Activated T-helper 9 cell treated with anti-CD3 and anti-CD28 coated beads, Interleukin-2, amount 50 U/mL, for 16 hours (primary cell): ENCODE measurements at places on chromosomes 6 and 20.

DNA sequence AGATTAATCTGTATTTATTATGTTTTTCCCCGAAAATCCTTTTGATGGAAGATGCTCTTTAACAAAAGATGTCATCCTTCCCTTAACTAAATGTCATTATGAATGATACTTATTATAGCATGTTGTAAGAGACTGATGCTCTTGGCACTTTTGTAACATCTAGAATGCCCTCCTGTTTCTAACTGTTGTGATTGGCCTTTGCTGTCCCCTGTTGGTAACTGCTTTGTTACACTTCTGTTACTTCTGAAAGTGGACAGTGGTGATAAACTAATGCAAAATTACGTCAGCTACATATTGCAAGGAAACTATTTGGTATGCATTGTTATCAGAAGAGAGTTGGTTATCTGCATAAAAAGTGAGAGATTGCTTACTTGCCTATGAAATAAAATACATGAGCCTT, 5.8 kb downstream of the TTK start:
- no peak for DNase-seq

- DNase-seq: peak; percentile 34
Measured at GRCh38 chr6:52063584-52064344, 23.6 kb downstream of the PKHD1 start.

GRCh38 chr6:39449022-39449421, 126.5 kb upstream of the KCNK16 start:
- DNase-seq: no peak

- DNase-seq: no peak
Measured at GRCh38 chr6:16130932-16131387, 2.1 kb downstream of the MYLIP start.

- DNase-seq: no peak
Measured at GRCh38 chr6:11179088-11179418, 53.4 kb downstream of the NEDD9 start.

- DNase-seq: no peak
Measured at GRCh38 chr6:71126506-71126905, 162.1 kb upstream of the OGFRL1 start.

DNA sequence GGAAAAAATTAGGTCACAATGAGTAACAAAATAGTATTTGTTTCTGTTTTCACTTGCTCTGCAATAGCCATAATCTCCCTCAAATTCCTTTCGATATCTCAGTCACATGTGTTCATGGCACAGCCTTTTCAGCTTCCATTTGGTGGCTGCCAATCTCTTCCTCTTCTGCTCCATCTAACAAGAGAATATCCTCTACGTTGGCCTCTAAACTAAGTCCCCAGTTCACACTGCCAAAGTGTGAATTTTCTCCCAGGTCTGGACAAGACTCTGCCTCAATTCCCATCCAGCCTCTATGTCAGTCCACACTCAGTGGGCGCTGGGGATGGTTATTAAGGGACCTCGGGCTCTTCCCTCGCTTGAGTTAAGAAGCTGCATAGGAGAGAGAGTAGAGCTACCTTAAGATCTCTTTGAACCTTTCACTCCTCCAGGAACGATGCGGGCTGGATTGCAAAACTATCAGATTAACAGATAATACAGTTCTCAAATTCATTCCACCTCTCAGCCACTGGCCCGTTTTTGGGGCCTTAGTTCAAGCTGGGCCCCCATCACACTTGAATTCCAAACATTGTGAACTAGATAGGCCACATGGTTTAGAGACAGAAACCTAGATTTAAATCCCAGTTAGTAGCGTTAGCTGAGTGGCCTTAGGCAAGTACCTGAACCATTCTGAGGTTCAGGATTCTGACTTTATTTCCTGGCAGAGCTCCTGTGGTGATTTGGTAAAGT, 250.2 kb upstream of the QKI start:
- DNase-seq: no peak

DNA sequence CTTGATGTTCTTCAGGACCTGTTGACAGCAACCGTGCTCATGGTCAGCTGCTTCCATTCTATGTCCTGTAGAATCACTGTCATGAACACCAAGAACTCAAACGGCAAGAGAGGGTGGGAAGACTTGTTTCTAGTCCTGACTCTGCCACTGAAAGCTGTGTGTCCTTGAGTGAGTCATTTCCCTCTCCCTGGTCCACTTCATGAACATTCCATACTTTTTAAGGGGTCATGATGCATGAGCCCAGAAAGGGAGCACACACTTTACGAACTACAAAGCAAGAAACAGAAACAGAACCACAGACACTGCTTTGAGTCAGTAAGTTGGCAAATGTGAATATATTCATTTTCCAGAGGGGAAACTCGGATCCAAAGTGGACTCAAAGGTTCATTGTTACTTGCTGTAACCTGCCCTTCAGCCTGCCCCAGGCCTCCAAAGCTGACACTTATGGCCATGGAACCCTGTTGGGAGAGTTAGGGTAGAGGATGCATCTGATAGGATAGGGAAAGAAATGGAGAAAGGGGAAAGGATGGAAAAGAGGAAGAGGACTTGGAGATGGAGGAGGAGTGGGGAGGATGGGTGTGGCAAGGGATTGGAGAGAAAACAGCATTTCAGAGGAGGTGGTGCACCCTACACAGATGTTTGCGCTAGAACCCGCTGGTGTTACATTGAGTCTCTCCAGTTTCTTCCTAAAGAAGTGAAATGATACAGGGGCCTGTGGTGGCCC, 129.8 kb downstream of the FOXO3 start:
- DNase-seq: no peak

DNA sequence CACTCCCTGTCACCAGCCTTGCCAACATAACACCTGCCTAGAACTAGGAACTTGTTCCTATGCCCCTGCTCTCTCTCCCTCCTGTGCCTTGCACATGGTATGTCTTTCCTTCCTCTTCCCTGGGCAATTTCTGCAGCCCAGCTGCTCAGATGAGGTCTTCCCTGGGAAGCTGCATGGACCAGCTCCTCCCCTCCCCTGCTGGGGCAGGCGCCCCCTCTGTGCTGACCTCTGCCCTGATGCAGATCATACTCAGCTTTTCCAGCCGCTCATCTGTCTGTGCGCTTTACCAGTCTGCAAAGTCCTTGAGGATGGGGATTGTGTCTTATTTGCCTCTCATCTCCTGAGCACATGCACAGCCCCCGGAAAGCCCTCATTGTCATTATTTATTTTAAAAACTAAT, 161.8 kb downstream of the SCML4 start:
- no peak for DNase-seq

- DNase-seq: no peak
Measured at GRCh38 chr20:18223409-18223808, 64.9 kb upstream of the ZNF133 start.

GRCh38 chr20:32144898-32145662, 35.6 kb downstream of the TM9SF4 start:
- DNase-seq: no peak
